Right ventricle myocardium inferior (tissue), 1 donor: ENCODE measurements at places on chromosomes 2 and 18. TPM values are rescaled to one million over a fixed set of nuclear protein-coding genes. Genes with fewer than 3 reads are reported as not detected.

FKBP1B gene
- 3.1 TPM for total RNA-seq

ME2 gene
- total RNA-seq: 88.2 TPM

GRCh38 chr18:4587204-4587603 lies 132.1 kb upstream of the DLGAP1 start:
- no peak for DNase-seq

DNA sequence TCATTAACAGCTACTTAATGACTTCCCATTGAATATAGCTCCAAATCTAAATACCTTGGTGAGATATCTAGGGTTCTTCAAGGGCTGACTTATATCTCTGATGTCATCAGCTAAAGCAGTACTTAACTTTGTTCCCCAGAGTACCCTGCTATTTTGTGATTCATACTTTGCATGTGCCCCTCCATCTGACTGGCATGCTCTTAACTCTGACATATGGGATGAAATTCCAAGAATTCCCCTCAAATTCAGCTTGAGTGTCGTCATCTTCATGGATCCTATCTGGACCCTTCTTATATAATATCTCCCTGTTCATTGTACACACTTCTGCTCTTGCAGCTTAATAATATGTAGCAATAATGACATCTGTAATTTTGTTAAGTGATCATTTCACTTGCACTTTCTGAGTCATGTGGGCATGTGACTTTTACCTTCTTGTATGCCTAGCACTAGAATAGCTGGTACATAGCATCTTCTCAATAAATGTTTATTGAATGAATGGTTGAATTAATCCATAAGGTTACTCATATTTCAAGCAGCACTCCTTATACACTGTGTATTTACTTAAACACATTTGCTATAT lies 172.9 kb downstream of the WDR7 start:
- no peak for DNase-seq

DNA sequence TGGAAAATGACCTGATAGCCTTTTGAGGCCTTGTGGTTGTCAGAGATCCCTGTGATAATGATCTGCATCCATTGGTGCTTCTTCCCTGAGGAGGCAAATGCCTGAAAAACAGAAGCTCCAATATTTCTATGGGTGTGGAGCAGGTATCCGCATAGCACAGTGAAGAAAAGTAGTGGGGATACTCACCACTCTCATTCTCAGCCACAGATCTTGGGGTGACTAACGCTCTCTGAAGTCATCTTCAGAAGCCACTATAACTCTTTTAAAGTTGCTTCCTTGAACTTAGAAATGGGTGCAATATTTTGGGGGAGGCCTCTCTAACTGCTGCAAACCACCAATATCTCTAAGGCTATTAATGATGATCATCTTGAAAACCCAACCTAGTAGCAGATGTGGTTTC lies 46.2 kb downstream of the ARHGAP15 start:
- no peak for DNase-seq

DNA sequence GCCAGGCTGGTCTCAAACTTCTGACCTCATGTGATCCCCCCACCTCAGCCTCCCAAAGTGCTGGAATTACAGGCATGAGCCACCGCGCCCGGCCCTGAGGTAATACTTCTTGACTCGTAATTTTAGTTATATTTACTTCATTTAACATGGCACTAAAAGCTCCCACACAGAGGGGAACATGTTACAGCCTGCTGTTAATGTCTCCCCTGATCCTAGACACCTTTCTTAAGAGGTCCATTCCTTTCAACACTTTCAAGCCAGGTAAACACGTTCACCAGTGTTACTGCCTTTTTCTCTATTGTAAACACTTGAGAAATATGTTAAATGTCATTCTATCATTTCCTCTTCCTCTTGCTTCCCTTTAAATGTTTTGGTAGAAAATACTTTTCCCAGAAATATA lies 161.4 kb downstream of the METTL4 start:
- no peak for DNase-seq

CNDP1 gene
- total RNA-seq: not detected

GRCh38 chr18:54626779-54627178 lies 35.7 kb downstream of the DYNAP start:
- DNase-seq: no peak

- no peak for DNase-seq
Observed at GRCh38 chr2:167924556-167924955, 322.8 kb downstream of the STK39 start.

SH3BP4 gene
- total RNA-seq: 9.3 TPM
